ENCODE measurements at places on chromosomes 7 and 10. TPM values are rescaled to one million over a fixed set of nuclear protein-coding genes. Genes with fewer than 3 reads are reported as not detected.

The MEIG1 gene
- not detected for total RNA-seq

The VPS41 gene
- total RNA-seq, result 103 TPM

The FRMPD2 gene
- total RNA-seq, result 3.3 TPM

The BMPER gene
- total RNA-seq, result 2.9 TPM

The ZNF503 gene
- total RNA-seq, result 1.6 TPM

The RARRES2 gene
- total RNA-seq, result 6.9 TPM

The MCM10 gene
- 2.4 TPM for total RNA-seq

The LRIT1 gene
- total RNA-seq, result not detected

Data from frontal cortex (tissue), 4 donors.